ENCODE measurements at places on chromosomes 11 and 22. TPM values are rescaled to one million over a fixed set of nuclear protein-coding genes. Genes with fewer than 3 reads are reported as not detected.

CARD18 gene
- total RNA-seq = not detected

SMTNL1 gene
- total RNA-seq = not detected

KRTAP5-9 gene
- total RNA-seq = not detected

NOL12 gene
- total RNA-seq = 4.0 TPM

PPME1 gene
- total RNA-seq = 29.7 TPM

VWCE gene
- total RNA-seq = 19.2 TPM

PGA3 gene
- total RNA-seq = 26.8 TPM

DNA sequence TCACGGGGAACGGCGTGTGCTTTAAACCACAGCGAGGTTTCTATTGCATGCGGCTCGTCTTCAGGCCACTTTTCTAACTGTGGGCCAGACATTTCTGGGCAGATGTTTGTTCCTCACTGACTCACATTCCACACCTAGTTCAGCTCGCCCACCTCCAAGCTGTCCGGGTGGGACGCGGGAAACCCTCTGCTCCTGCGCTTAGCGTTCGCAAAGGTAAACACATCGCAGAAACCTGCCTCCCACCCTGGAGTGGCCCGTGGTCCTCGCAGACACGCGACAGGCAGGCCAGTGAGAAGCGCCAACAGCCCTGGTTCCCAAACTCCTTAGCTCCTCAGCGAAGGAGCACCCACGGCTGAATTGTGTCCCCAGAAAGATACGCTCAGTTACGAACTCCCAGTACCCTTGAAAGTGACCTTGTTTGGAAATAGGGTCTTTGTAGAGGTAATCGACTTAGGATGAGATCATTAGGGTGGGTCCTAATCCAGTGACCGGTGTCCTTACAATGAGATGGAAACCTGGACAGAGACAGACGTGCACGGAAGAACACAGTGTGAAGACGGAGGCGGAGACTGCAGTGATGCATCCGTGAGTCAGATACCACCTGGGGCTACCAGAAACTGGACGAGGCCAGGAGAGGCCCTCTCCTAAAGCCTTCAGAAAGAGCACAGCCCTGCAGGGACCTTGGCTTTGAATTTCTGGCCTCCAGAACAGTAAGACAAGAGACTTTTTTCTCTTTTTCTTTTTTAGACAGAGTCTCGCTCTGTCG lies 82.7 kb downstream of the CELSR1 start:
- H3K4me3 ChIP-seq = no peak overlapping the region
- H3K4me1 ChIP-seq = no peaks in the 10 kb centered on the region
- H3K27ac ChIP-seq = no peak overlapping the region
- DNase-seq = no peak
- H3K36me3 ChIP-seq = no peaks in the 10 kb centered on the region

DNA sequence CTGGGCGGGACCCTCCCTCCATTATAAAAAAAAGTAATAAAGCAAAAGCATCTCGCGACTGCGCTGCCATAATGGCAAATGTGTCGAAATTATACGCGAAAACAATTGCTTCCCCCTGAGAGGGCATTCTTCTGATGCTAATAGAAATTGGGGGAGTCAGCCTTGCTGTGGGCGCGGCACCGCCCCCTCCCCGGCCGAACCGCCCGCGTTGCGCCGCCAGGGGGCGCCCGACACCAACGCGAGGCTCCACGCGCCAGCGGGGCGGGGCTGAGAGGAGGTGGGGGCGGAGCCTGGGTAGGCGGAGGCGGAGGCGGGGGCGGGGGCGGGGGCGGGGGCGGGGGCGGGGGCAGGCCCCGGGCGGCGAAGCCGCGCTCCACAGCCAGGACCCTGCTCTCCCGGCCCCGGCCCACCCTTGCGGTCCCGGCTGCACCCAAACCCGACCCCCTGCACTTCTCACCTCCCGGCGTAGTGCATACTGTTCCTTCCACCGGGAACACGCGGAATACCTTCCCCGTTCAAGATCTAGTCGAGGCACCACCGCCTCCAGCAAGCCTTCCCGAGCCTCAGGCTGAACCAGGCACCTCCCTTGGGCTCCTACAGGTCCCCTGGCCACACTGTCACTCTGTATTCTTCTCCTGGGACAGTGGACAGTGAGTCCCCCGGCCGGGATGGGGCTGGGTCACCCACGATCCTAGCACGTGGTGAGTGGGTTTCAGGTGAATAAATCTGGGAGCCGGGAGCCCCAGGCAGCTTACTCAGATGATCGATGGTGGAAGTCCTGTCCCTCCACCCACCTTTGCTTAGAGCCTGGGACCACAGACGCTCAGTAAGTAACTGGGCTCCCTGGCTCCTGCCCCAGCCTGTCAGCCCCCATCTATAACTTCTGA lies 15.5 kb upstream of the UPK3A start:
- H3K27me3 ChIP-seq = no peaks in the 10 kb centered on the region
- H3K36me3 ChIP-seq = no peaks in the 10 kb centered on the region
- H3K27ac ChIP-seq = peak overlapping the region; percentile 17
- H3K4me1 ChIP-seq = peaks cover 8% of the 10 kb centered on the region

DNA sequence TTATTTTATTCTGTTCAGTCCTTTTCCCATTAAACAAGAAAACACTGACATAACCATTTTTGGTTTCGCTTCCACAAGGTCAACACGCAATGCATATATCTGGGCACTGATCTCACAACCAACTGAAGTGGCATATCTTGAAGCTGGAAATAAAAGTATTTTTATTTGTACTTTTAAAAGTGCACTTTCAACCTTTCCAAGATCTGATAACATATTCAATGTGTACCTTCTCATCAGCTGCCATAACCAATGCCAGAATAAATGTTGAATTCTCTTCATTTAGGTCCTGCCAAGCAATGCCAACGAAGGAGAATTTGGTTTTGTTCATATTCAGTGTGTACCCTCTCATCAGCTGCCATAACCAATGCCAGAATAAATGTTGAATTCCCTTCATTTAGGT lies 148.9 kb upstream of the CEP126 start:
- no peak overlapping the region for H3K4me3 ChIP-seq
- no peaks in the 10 kb centered on the region for H3K27me3 ChIP-seq
- H3K36me3 ChIP-seq = no peaks in the 10 kb centered on the region
- no peak overlapping the region for H3K27ac ChIP-seq

DNA sequence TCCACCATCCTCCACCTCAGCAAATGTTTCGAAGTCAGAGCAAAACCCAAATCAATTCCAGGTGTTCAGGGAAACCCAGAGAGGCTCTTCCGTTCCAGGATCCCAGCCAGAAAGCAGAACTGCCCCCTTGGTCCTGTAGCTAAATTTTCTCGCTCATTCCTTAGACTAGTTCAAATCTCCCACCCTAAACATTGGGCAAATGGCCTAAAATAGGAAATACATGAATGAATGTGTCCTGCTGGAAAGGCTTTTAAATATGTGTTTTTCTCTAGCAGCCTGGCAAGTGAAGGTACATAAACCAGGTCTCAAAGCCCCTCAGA lies 89.6 kb downstream of the ETS1 start:
- H3K4me1 ChIP-seq = peaks cover 79% of the 10 kb centered on the region
- no peaks in the 10 kb centered on the region for H3K27me3 ChIP-seq
- H3K4me3 ChIP-seq = no peak overlapping the region

GRCh38 chr22:30705710-30706651 lies 11.3 kb downstream of the OSBP2 start:
- no peak overlapping the region for H3K4me3 ChIP-seq
- no peak for DNase-seq
- no peaks in the 10 kb centered on the region for H3K4me1 ChIP-seq
- H3K27me3 ChIP-seq = no peaks in the 10 kb centered on the region
- no peak overlapping the region for H3K27ac ChIP-seq

- no peaks in the 10 kb centered on the region for H3K4me1 ChIP-seq
- H3K27me3 ChIP-seq = no peaks in the 10 kb centered on the region
- H3K36me3 ChIP-seq = no peaks in the 10 kb centered on the region
- H3K4me3 ChIP-seq = no peak overlapping the region
Measured at GRCh38 chr11:61697764-61698163, 17.6 kb downstream of the DAGLA start.

DNA sequence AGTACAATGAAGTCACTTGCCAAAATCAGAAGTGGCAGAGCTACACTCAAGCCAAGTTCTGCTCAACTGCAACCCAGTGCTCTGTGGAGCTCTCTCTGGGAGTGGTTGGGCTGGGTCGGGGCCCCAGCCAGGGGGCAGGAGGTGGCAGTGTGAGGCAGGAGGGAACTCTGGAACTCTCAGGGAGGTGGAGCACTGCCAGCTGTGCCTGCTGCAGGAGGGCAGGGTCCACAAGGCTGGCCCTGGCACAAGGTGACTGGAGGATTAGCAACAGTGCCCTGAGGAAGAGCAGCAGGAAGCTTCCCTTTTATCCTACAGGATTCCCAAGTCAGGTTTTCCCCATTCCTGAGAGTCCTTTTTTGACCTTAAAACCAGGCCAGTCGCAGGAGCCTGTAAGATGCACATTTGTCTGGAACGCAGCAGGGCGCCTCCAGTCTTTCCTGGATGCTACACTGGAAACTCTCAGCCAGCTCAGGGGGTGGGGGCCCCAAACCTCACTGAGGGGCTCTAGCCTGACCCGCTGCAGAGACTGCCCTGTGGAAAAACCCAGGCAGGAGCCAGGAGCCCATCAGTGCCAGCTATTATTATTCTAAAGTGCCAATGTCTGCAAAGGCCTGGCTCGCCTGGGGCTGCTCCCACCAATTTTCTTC lies 31.8 kb downstream of the DKK3 start:
- H3K36me3 ChIP-seq = no peaks in the 10 kb centered on the region
- no peak overlapping the region for H3K4me3 ChIP-seq
- peak overlapping the region; percentile 83 for H3K27ac ChIP-seq
- no peak for DNase-seq

- no peaks in the 10 kb centered on the region for H3K36me3 ChIP-seq
- peak overlapping the region; percentile 57 for H3K4me3 ChIP-seq
- no peak overlapping the region for H3K27ac ChIP-seq
- peaks cover 11% of the 10 kb centered on the region for H3K4me1 ChIP-seq
- DNase-seq = no peak
Measured at GRCh38 chr11:2891326-2892214, 6.0 kb upstream of the CDKN1C start.

GRCh38 chr11:72491001-72491400 lies 56.7 kb upstream of the CLPB start:
- no peak for DNase-seq
- H3K4me1 ChIP-seq = no peaks in the 10 kb centered on the region
- H3K27ac ChIP-seq = no peak overlapping the region
- no peaks in the 10 kb centered on the region for H3K27me3 ChIP-seq
- H3K4me3 ChIP-seq = no peak overlapping the region

- no peaks in the 10 kb centered on the region for H3K27me3 ChIP-seq
- no peaks in the 10 kb centered on the region for H3K36me3 ChIP-seq
- no peak overlapping the region for H3K27ac ChIP-seq
Measured at GRCh38 chr22:28229566-28230485, 310.8 kb upstream of the PITPNB start.

GRCh38 chr11:64294774-64295173 lies 3.7 kb downstream of the KCNK4 start:
- H3K4me3 ChIP-seq = no peak overlapping the region
- H3K27me3 ChIP-seq = peaks cover 22% of the 10 kb centered on the region
- no peak for DNase-seq
- no peaks in the 10 kb centered on the region for H3K36me3 ChIP-seq
- peaks cover 13% of the 10 kb centered on the region for H3K4me1 ChIP-seq
- H3K27ac ChIP-seq = no peak overlapping the region

GRCh38 chr11:116702772-116703385 lies 69.9 kb downstream of the BUD13 start:
- H3K36me3 ChIP-seq = no peaks in the 10 kb centered on the region
- peak; percentile 9 for DNase-seq
- no peak overlapping the region for H3K4me3 ChIP-seq
- no peak overlapping the region for H3K27ac ChIP-seq

- no peaks in the 10 kb centered on the region for H3K4me1 ChIP-seq
- peak overlapping the region; percentile 93 for H3K27ac ChIP-seq
- peak overlapping the region; percentile 90 for H3K4me3 ChIP-seq
- DNase-seq = no peak
- H3K27me3 ChIP-seq = no peaks in the 10 kb centered on the region
Measured at GRCh38 chr11:10294290-10294953, 403 bp upstream of the SBF2 start.

DNA sequence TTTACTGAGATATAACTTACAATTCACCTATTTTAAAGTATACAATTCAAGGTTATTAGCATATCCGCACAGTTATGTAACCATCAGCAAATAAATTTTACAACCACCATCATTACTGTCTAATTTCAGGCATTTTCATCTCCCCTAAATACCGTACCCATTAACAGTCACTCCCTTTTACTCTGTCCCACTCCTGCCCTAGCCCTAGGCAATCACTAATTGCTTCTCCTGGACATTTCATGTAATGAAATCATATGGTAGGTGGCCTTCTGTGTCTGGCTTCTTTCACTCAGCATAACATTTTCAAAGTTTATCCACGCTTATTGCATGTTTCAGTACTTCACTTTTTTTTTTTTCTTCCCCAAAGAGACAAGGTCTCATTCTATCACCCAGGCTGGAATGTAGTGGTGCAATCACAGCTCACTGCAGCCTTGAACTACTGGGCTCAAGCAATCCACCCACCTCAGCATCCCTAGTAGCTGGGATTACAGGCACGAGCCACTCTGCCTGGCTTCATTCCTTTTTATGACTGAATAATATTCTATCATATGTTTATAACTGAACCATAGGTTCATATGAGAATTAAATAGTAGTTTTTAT lies 61.4 kb upstream of the CHRM4 start:
- no peak overlapping the region for H3K4me3 ChIP-seq
- no peaks in the 10 kb centered on the region for H3K36me3 ChIP-seq
- H3K27ac ChIP-seq = no peak overlapping the region
- H3K27me3 ChIP-seq = no peaks in the 10 kb centered on the region
- no peak for DNase-seq

- H3K27ac ChIP-seq = no peak overlapping the region
- no peaks in the 10 kb centered on the region for H3K36me3 ChIP-seq
- no peaks in the 10 kb centered on the region for H3K27me3 ChIP-seq
- DNase-seq = no peak
Measured at GRCh38 chr11:15651816-15652215, 537.1 kb downstream of the INSC start.

GRCh38 chr22:42623756-42624441 lies 9.2 kb upstream of the POLDIP3 start:
- no peak overlapping the region for H3K4me3 ChIP-seq
- peaks cover 24% of the 10 kb centered on the region for H3K4me1 ChIP-seq
- peaks cover 76% of the 10 kb centered on the region for H3K36me3 ChIP-seq

DNA sequence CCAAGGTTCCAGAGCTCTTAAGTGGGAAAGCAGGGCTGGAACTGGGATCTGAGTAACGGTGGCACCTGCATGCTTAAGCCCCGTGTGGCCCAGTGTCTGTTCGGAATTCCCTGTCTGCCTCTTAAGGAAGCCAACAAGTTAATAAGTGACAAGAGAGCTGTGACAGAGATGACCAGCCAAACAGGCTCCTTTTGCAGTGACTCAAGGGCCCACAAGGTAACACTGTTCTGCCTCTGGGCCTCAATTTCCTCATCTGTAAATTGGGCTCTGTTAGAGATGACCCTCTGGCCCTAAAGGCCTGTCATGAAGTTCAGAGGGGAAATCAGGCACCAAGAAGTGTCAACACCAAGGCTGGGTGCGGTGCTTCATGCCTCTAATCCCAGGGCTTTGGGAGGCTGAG lies 18.6 kb downstream of the USH1C start:
- no peaks in the 10 kb centered on the region for H3K4me1 ChIP-seq
- no peaks in the 10 kb centered on the region for H3K36me3 ChIP-seq
- no peak for DNase-seq
- H3K27me3 ChIP-seq = no peaks in the 10 kb centered on the region
- no peak overlapping the region for H3K27ac ChIP-seq

GRCh38 chr11:64173616-64174355 lies 7.9 kb upstream of the MACROD1 start:
- H3K27ac ChIP-seq = no peak overlapping the region
- DNase-seq = no peak
- H3K4me1 ChIP-seq = no peaks in the 10 kb centered on the region
- no peak overlapping the region for H3K4me3 ChIP-seq
